ENCODE measurements at places on chromosomes 1 and 21.

DNA sequence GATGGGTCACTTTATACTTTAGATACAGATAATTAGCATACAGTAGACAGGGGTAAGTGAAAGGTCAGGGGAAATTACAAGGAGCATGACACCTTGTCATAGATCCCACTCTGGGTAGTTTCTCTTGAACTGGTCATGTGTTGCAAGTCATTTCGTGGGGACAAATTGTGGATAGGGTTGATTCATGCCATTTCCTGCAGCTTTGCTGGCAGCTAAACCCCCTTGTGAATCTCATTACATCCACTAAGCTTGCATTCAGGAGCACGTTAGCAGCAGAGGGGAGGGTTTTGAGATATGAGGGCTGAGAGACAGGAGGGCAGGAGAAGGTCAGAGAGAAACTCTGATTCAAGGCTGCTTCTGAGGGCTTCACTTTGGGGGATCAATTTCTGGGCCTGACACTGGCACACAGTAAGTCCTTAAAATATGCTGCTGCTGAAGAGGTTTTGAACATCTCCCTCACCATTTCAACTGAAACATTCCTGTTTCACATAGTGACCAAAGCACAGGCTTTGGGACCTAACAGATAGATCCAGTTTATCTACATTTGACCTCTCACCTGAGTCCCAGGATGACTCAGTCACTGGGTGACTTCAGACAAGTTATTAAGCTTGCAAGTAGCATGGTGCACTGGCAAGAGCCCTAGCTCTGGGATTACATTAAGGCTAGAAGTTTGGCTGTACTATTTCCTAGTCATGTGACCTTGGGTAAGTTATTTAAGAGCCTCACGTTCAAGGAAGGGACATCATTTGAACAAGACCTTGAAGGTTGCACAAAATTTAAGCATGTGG lies 206.0 kb upstream of the USP24 start:
- no peak for DNase-seq

DNA sequence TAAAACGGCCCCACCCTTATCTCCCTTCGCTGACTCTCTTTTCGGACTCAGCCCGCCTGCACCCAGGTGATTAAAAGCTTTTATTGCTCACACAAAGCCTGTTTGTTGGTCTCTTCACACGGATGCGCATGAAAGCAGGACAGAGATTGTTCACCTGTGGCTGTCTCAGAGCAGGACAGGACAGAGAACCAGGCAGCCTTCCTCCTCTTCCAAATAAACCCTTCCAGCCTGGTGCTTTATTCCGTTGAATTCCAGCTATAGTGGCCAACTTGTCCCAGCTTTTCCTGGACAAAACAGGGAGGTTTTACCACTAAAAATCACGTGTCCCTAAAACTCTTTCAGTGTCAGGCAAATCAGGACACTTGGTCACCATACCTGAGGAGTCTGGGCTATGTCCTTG lies 9.5 kb upstream of the DMRTB1 start:
- DNase-seq, result no peak

DNA sequence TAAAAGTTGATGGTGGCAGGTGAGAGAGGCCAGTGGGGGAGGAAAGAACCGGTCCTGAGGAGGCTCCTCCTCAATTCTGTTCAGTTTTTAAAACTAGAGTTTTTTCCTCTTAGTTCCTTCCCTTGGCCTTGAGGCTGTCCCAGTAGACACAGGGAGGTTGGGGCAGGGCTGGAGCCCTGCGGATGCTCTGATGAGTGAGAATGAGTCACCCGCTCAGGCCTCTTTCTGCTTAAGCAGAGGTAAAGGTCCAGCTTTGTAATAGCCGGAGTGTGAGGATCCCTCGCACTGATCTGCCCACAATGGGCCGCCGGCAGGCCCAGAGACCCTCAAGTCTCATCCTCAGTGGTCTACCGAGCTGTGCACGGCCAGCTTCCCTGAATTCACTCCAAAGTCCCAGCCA lies 49.6 kb upstream of the IRF2BP2 start:
- no peak for DNase-seq

DNA sequence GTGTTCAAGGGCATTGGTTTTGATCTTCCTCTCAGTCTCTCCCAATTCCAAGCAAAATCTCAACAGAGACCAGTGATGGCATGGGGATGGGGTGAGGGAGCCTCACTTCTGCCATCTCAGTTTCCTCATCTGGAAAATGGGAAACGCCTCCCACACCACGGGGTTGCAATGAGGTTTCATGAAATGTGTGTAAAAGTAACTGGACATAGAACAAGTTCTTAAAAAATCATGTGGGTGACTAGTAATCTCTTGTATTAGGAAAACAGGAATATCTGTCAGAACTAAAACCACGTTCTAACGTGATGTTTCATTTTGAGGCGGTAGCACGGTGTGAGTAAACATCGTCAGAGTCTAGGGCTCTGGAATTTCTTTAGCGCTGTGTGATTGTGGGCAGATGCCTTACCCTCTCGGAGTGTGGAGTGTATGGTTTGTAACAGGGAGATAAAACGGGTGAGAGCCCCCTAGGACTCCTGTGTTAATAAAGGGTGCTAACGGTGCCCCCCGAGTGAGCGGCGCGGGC lies 55.5 kb upstream of the DNAJC6 start:
- DNase-seq, result no peak

- no peak for DNase-seq
Measured at GRCh38 chr21:31517664-31518414, 141.7 kb upstream of the SOD1 start.

DNA sequence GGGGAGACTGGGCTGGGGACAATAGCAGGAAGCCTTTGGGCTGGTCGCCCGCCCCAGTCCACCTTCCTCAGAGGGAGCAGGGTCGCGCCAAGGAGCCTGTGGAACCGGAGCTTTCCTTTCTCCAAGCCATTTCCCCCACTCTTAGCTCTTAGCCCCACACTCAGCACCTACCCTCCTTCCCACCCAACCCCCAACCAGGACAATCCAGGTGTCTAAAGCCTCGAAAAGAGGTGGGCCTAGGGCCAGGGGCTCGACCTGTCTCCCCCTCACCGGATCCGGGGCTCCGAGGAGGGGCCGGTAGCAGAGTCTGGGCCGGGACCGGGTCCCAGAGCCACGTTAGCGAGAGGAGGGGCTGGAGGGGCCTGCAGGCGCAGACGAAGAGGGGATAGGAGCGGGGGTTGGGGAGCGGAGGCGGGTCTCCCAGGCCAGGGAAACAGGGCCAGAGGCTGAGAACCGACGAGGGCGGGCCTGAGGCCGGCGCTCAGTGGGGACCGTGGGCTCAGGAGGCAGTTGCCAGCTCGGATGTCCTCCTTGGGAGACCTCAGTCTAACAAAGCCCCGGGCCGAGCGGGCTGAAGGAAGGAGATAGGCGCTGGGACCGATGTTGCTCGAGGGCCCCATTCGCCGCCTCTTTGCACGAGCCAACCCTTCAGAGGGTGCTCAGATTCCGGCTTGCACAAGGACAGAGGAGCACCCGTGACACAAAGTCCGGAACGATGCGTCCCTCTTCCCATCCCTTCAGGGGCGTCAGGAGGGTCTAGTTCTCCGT lies 943 bp downstream of the SEMA6C start:
- DNase-seq, result no peak

DNA sequence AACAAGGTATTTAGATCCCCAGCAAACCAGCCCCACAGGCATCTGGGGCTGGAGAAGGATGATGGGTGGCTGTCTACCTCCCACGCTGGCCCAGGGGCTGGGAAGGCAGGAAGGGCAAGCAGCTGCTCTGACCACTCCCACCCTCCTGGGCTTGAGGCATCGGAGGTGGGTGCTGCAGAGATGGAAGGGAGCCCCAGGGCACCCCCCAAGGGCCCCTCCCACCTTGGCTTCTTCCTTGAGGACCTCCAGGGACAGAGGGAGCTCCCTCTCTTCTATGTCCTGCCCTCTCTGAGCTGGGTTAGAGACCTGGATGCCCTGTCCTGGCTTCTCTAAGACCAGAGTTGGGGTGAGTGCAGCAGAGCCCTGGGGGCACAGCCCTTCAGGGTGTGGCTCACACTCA lies 3.1 kb downstream of the CD52 start:
- no peak for DNase-seq

DNA sequence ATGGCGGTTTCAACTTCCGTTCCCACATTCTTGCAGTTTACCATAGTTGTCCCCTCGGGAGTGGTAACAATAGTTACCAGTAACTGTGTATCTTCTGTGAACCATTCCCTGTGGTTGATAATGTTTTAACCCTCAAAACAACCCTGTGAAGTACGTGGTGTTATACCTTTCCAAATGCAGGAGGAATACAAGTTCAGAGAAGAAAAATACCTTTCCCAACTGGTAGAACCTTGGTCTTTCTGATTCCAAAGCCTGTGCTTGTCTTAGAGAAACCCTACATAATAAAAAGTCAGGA lies 789 bp downstream of the BTF3L4 start:
- DNase-seq, result no peak

GRCh38 chr1:193486671-193487229 lies 300.3 kb upstream of the B3GALT2 start:
- no peak for DNase-seq

GRCh38 chr21:42768324-42769121 lies 110.8 kb downstream of the WDR4 start:
- no peak for DNase-seq

DNA sequence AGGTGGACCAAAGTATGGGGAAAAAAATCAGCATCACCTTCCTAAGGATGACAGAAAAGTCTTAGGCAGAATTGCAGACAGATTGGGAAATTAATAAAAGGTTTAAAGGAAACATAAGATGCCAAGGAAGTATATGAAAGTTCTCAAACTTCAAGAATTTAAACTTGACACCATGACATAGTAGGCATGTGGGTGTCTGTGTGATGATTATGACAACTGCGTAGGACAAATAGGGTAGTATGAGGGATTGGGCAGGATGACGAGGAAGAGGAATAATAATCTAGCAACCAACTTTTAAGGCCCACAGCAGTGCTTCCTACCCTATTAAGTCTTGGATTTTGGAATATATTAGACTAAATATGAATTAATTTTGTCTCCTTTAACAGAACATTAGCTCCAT lies 52.4 kb downstream of the HNRNPR start:
- DNase-seq, result no peak

GRCh38 chr1:96865731-96866685 lies 144.4 kb downstream of the PTBP2 start:
- no peak for DNase-seq

DNA sequence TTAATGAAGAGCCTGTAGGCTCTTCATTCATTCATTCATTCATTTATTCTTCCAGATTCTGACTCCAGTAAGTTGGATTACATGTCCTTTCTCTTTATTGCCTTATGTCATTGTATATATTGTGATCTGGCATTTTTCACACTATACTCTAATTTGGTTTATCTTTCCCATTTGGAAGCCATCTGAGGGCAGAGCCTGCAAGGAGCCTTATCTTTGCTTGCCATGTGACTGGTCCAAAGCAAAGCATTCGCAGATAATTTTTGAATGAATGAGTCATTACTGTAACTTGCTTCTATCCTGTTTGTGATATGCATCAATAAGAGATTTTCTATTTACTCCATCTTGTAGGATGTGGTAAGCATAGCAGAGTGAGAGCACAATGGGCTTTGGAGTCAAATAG lies 108.4 kb upstream of the DAB1 start:
- DNase-seq, result no peak

DNA sequence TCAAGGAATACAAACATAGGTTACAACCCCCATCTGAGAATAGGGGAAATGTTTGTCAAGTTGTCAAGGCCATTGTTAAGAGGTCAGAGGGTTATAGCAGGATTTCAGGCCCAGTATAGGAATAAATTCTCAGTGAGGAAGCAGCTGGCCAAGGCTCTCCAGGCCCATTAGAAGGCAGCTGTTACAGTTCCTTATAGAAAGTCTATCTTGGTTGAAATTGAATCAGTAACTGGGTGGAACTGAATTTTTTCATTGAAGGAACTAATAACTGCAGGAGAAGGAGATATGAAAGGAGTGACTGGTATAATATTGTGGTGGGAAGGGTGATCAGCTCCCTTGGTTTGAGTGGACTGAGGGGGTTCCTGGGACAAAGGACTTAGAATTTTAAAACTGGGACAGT lies 134.1 kb downstream of the CYYR1 start:
- no peak for DNase-seq

- DNase-seq, result no peak
Measured at GRCh38 chr1:90761781-90762589, 44.9 kb upstream of the BARHL2 start.

DNA sequence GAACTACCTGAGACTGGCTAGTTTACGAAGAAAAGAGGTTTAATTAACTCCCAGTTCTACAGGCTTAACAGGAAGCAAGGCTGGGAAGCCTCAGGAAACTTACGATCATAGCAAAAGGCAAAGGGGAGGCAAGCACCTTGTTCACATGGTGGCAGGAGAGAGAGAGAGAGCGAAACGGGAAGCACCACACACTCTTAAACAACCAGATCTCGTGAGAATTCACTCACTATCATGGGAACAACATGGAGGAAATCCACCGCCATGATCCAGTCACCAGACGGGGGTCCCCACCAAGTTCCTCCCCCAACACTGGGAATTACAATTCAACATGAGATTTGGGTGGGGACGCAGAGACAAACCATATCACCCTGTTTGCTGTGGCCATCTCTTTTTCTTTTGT lies 11.8 kb downstream of the MT1HL1 start:
- no peak for DNase-seq

DNA sequence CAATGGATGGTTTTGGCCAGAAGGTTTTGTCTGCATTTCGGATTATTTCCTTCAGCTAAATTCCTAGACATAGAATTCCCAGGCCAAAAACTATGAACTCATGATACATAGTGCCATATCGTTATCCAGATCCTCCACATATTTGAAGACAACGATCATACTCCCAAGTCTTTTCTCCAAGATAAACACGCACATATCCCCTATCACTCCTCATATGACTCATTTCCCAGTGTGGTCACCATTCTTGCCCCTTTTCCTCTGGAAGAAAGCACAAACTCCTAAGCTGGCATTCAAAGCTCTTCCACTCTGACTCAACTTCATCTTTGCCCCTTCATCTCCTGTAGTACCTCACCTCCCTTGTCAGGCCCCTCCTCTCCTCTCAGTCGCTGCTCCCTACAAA lies 277.6 kb downstream of the PLPP3 start:
- DNase-seq, result no peak

DNA sequence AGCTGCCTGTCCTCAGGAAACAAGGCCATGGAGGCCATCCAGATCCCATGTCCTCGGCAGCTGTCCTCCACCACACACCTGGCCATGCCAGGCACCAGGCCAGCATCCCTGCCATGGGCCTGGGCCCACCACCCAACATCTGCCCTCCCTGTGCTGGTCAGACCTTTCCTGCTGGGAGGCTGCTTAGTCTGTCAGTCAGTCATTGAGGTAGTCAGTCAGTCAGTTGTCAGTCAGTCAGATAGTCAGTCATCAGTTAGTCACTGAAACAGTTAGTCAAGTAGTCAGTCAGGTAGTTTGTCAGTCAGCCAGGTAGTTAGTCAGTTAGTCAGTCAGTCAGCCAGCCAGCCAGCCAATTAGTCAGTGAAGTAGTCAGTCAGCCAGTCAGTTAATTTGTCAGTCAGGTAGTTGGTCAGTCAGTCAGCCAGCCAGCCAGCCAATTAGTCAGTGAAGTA lies 17.2 kb downstream of the KRTAP10-1 start:
- DNase-seq, result no peak

GRCh38 chr1:193325042-193325441 lies 138.6 kb upstream of the B3GALT2 start:
- no peak for DNase-seq

- DNase-seq, result no peak
Measured at GRCh38 chr1:112465122-112465521, 43.6 kb upstream of the WNT2B start.

- DNase-seq, result no peak
Measured at GRCh38 chr1:115090540-115090939, 1.2 kb upstream of the TSPAN2 start.

Measured in activated CD8-positive, alpha-beta memory T cell treated with anti-CD3 and anti-CD28 coated beads for 1 hour (primary cell).